ENCODE measurements at places on chromosomes 2 and 18.
A peak's percentile ranks its signal among the peaks of the same experiment; 100 is the strongest.

- peaks cover 17% of the 10 kb centered on the region for H3K27me3 ChIP-seq
- no peaks in the 10 kb centered on the region for H3K4me1 ChIP-seq
- H3K27ac ChIP-seq, result no peak overlapping the region
Measured at GRCh38 chr2:175323162-175323561, 141.7 kb upstream of the ATP5MC3 start.

GRCh38 chr2:24855022-24855622, 61.9 kb downstream of the CENPO start:
- H3K4me3 ChIP-seq, result no peak overlapping the region
- H3K4me1 ChIP-seq, result peaks cover 5% of the 10 kb centered on the region
- H3K36me3 ChIP-seq, result peaks cover 17% of the 10 kb centered on the region
- no peak for DNase-seq
- H3K27me3 ChIP-seq, result no peaks in the 10 kb centered on the region

DNA sequence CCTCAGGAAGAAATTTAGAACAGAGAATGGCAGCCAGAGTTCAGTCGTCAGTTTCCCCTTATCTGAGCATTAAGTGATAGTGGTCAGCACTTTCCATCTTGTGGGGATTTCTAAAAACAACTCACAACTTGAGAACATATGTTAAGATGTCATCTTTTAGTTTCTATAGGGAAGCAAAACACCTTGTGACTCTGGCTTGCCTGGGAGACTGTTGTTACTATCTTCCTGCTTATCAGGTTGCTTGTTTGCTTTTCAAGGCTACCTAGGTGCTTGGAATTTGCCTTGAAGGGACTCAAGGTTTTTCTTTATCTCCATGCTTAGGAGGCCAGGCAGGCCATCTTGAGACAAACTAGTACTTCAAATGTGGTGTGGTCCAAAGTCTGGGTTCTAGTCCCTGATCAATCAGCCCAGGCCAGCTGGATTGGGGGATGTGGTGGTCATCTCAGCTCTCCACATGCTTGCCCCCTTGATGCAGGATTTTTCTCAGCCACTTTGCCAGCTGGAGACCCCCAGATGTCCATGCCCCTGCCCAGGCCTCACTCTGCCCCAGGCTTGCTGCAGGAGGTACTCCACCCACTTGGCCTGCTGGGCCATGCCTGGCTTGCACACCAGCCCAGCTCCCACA, 125.9 kb downstream of the LYPD1 start:
- peaks cover 4% of the 10 kb centered on the region for H3K36me3 ChIP-seq
- no peak for DNase-seq
- H3K27me3 ChIP-seq, result no peaks in the 10 kb centered on the region
- H3K4me3 ChIP-seq, result no peak overlapping the region
- peak overlapping the region; percentile 83 for H3K27ac ChIP-seq

DNA sequence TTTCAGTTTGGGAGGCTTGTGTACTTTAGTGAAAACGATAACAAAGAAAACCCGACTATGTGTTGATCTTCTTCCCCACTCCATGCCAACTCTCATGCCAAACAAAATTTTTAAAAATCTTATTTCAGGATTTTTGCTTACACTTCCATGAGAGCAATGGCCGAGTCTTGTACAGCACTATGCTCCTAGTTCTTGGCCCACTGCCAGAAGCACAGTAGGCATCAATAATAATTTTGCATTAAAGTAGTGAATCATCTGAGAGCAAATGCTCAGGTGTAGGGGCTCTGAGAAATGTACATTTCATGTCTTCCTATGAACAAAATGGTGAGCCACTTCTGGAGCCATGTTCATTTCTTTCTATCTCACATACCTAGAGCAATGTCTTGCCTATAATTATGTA, 62.2 kb downstream of the MAP3K19 start:
- no peak overlapping the region for H3K4me3 ChIP-seq
- no peak overlapping the region for H3K27ac ChIP-seq
- H3K27me3 ChIP-seq, result peaks cover 33% of the 10 kb centered on the region
- peak; percentile 18 for DNase-seq

DNA sequence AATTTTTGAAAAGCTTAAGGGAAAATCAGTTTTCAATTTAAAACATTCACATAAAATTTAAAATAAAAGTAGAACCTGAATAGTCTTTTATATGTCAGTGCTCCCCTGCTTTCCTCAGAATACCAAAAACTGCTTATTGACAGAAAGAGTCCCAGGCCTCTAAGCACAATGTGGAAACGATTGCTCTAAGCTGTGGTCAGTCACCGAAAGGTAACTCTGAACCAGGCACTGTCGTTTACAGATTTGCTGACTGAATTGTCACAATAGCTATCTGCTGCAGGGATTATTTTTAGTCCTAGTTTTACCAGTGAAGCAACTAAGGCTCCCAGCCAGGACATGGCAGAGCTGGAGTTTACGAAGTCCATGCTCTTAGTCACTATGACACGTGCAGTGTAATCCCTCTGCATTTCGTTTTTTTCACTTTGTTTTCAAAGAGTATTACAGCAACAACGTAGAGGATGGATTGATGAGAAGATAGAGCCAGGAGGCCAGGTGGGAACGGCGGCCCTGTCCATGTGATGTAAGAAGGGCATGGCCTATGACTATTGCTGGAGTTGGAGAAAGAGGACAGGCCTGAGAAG, 28.1 kb upstream of the TMEM247 start:
- no peaks in the 10 kb centered on the region for H3K36me3 ChIP-seq
- peak; percentile 65 for DNase-seq
- no peak overlapping the region for H3K4me3 ChIP-seq
- peak overlapping the region; percentile 49 for H3K27ac ChIP-seq
- peaks cover 11% of the 10 kb centered on the region for H3K4me1 ChIP-seq
- no peaks in the 10 kb centered on the region for H3K27me3 ChIP-seq

- no peak overlapping the region for H3K4me3 ChIP-seq
- peaks cover 18% of the 10 kb centered on the region for H3K4me1 ChIP-seq
- H3K36me3 ChIP-seq, result no peaks in the 10 kb centered on the region
- H3K27me3 ChIP-seq, result no peaks in the 10 kb centered on the region
Measured at GRCh38 chr2:85684806-85685205, 9.4 kb upstream of the GNLY start.

GRCh38 chr2:207399301-207399700, 130.5 kb upstream of the CREB1 start:
- no peak for DNase-seq
- no peaks in the 10 kb centered on the region for H3K27me3 ChIP-seq
- no peak overlapping the region for H3K4me3 ChIP-seq

GRCh38 chr2:45780541-45781463, 129.3 kb downstream of the PRKCE start:
- no peak overlapping the region for H3K27ac ChIP-seq
- no peak overlapping the region for H3K4me3 ChIP-seq
- no peak for DNase-seq
- no peaks in the 10 kb centered on the region for H3K27me3 ChIP-seq
- H3K36me3 ChIP-seq, result peaks cover 10% of the 10 kb centered on the region
